Hepatocyte (in vitro differentiated cells): ENCODE measurements at places on chromosomes 2 and 18. TPM values are rescaled to one million over a fixed set of nuclear protein-coding genes. Genes with fewer than 3 reads are reported as not detected.

DNA sequence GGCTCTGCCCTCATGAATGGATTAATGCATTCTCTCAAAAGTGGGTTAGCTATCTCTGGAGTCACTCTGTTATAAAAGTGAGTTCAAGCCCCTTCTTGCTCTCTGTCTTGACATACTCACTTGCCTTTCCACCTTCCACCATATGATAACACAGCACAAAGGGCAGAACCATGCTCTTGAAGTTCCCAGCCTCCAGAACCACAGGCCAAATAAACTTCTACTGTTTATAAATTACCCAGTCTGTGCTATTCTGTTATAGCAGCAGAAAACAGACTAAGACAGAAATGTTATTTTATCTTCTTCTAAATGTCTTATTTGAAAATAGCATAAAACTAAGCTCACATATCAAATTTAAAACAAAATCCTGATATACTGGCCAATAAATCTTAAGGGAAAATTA is 15.0 kb downstream of the RAB1A start:
- DNase-seq = no peak

DNA sequence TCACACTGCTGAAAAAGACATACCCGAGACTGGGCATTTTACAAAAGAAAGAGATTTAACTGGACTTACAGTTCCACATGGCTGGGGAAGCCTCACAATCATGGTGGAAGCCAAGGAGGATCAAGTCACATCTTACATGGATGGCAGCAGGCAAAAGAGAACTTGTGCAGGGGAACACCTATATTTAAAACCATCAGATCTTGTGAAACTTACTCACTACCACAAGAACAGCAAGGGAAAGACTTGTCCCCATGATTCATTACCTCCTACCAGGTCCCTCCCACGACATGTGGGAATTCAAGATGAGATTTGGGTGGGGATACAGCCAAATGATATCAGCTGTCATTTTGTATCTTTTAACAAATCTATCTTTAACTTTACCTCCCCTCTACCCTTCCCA is 251.1 kb upstream of the RASGRP3 start:
- no peak for DNase-seq

DNA sequence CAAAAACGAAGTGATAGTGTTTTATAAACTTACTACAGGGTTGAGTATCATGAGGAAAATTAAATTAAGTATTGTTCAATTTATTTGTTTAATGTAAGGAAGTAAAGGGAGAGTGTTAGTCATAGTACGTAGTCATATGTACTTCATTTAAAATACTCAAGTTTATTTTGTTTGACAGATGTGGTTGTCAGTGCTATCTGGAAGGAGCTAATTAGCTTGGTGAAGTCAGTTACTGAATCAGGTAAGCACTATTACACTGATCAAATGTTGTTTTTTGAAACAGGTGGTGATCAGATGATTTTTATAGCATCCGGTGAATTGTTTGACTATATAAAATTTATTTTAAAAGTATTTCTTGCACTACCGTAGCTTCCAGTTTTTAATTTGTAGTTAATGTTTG is 28.8 kb downstream of the RIF1 start:
- no peak for DNase-seq

DNA sequence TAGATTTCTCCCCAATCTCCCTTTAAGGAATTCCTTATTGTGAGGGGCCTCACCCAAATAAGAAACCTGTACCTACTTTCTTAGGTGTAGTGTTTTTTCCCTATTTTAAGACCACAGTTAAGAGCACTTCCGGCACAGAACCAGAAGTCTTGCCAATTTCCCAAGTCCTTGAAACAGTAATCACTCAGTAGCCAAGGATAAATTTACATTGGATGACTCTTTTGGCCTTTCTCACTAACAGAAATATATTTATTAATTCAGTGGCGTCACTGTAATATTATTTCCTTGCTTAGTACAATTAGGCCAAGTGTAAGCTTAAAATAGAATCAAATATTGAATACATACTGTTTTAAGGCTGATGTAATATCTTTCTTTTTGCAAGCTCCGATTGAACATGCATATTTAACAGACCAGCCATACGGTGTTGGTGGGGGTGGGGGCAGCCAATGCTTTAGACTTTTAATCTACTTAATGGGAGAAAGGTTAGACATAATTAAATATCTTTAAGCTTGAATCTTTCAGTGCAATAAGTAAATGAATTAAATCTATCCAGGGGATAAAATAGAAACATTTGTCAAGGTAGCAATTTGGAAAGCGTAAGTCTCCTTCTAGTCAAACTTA is 50.8 kb upstream of the ITGA6 start:
- no peak for DNase-seq

- DNase-seq = no peak
Measured at GRCh38 chr2:237321746-237322145, 92.2 kb downstream of the COL6A3 start.

- DNase-seq = no peak
Measured at GRCh38 chr2:1226766-1227165, 186.5 kb upstream of the TPO start.

DNA sequence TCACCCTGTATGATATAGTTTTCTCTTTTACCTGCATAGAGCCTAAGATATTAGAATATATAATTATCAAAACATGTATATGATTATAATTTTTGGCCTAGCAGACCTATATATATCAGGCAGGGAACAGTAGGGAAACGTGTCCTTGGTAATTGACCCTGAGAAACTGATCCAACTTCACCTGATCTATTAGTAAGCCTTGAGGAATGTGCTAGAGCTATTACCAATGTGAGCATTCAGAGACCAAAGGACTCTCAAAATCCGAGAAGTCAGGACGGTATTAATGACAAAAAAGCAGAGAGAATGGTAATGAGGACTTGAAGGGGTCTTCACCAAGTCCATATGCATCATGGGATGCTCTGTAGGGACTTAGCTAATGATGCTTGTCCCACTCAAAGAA is 571.9 kb downstream of the CPS1 start:
- no peak for DNase-seq

- DNase-seq = peak; percentile 17
Measured at GRCh38 chr2:11305958-11306357, 38.5 kb downstream of the ROCK2 start.

DNA sequence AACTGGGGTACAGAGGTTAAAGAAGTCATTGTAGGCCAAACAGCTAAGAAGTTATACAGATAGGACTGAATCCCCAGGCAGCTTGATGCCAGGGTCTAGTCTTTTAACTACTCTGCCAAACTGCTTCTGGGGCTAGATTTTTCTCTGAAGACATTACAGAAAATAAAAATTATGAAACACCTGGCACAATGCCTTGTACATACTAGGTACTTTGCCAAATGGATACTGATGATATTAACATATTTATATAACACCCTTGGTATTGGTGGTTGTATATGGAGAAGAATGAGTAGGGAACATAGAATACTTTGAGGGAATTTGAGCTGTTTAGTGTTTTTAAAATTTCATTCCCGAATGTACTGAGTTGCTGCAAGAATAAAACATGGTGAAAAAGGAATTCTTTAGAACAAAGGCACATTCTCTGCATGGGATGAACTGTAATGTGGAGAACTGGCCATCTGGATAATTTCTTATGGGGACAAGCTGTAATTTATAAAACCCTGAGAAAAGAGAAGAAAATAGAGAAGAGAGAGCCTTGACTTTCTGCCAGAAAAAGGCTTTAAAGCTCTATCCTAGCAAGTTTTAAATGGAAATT is 210.9 kb upstream of the TMEM200C start:
- DNase-seq = no peak

Gene CREG2
- 2.2 and 3.8 TPM in 2 replicates for total RNA-seq

Gene STK25
- 177 and 183 TPM in 2 replicates for total RNA-seq

Gene NMUR1
- 0.33 and 0.48 TPM in 2 replicates for total RNA-seq

Gene SGPP2
- 1.8 and 2.4 TPM in 2 replicates for total RNA-seq

Gene CFAP65
- 0.03 and 0.12 TPM in 2 replicates for total RNA-seq

Gene APOB
- total RNA-seq = 804 and 814 TPM in 2 replicates

Gene GFPT1
- total RNA-seq = 75.4 and 80.0 TPM in 2 replicates

Gene CYS1
- 1.6 and 2.9 TPM in 2 replicates for total RNA-seq

Gene POTEJ
- total RNA-seq = 0.17 and 0.76 TPM in 2 replicates
